ENCODE measurements at places on chromosomes 5 and 9. TPM values are rescaled to one million over a fixed set of nuclear protein-coding genes. Genes with fewer than 3 reads are reported as not detected.

DNA sequence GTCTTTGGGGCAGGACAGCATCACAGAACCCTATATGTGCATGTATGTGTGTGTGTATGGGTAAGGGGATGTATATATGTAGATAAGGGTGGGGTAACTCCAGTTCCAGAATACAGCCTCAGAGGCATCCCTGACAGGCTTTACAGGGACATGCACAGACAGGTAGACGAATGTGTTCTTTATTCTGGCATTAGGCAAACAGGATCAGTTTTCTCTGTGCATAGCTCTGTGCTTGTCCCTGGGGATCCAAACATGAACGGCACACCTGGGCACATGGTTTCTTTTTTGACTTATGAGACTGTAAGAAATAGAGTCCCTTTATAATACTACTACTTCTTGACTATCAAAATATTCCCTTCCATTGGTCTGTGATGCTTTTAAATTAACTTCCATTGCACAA lies 120.6 kb downstream of the TRIO start:
- no peak for DNase-seq
- no peaks in the 10 kb centered on the region for H3K27me3 ChIP-seq
- no peaks in the 10 kb centered on the region for H3K36me3 ChIP-seq
- H3K27ac ChIP-seq, result peak overlapping the region; percentile 93

Gene EQTN
- total RNA-seq, result not detected

GRCh38 chr9:29514336-29514735 lies 1941.1 kb upstream of the C9orf72 start:
- no peaks in the 10 kb centered on the region for H3K4me1 ChIP-seq
- no peak for DNase-seq
- no peaks in the 10 kb centered on the region for H3K27me3 ChIP-seq
- H3K36me3 ChIP-seq, result no peaks in the 10 kb centered on the region
- H3K27ac ChIP-seq, result no peak overlapping the region

- no peak overlapping the region for H3K4me3 ChIP-seq
- peaks cover under 1% of the 10 kb centered on the region for H3K4me1 ChIP-seq
- no peak overlapping the region for H3K27ac ChIP-seq
- no peaks in the 10 kb centered on the region for H3K36me3 ChIP-seq
- no peaks in the 10 kb centered on the region for H3K27me3 ChIP-seq
These were observed 108.4 kb upstream of the NREP start for GRCh38 chr5:111865356-111865755.

Gene PTPDC1
- total RNA-seq, result 17.0 TPM

DNA sequence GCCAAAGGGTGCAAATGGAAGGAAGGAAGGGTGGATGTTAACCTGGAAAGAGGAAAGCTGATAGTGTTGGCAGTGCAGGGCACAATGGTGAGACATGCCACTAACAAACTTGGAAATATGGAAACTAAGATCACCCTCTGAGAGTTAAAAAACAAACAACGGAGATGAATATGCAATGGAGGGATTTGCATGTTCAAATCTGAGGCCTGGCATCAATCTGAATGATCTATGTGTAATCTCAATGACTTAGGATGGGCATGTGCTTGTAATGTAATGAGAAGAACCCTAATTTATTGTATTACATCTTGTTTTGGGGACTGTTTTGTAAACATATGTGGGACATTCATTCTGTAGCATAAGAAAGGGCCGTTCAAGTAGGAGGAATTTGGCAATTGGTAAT lies 54.4 kb downstream of the GLRA1 start:
- no peak overlapping the region for H3K27ac ChIP-seq
- H3K4me3 ChIP-seq, result no peak overlapping the region
- peaks cover 9% of the 10 kb centered on the region for H3K4me1 ChIP-seq

DNA sequence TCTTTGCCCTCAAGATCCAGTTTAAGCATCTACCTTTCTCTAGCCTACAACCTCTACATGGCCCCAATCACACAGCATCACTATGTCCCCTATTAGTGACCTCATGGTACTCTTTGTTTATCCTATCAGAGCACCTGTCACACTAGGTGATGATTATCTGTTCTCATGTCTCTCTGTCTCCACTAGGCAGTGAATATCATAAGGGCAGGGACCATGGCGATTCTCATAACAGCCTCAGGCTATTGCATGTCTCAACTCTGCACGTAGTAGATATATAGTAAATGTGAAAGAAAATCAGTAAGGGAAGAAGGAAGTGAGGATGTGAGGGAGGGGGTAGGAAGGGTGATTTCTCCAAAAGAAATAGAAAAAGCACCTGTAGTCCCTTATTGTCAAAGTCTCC lies 311.0 kb downstream of the NSG2 start:
- H3K27ac ChIP-seq, result no peak overlapping the region
- H3K4me1 ChIP-seq, result no peaks in the 10 kb centered on the region
- no peaks in the 10 kb centered on the region for H3K36me3 ChIP-seq
- no peak overlapping the region for H3K4me3 ChIP-seq
- DNase-seq, result no peak
- H3K27me3 ChIP-seq, result no peaks in the 10 kb centered on the region

Gene TXNDC15
- total RNA-seq, result 87.2 TPM

DNA sequence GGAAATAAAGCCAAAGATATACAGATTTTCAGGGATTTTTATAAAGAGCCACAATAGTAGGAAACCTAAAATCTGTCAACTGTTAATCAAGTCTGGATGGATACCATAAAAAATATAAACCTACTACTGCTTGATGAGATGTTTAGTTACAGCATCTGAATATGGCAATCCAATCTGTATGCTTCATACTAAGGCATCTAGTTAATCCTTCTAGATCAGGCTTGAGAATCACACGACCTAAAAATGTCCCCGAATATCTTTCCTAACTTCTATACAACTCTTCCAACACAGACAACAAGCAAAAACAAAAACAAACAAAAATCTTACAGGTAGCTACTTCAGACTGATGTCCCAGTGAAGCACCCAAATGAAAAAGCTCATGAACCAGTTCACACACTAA lies 29.8 kb downstream of the SSBP2 start:
- H3K4me3 ChIP-seq, result no peak overlapping the region
- no peak overlapping the region for H3K27ac ChIP-seq
- DNase-seq, result no peak
- H3K27me3 ChIP-seq, result no peaks in the 10 kb centered on the region

DNA sequence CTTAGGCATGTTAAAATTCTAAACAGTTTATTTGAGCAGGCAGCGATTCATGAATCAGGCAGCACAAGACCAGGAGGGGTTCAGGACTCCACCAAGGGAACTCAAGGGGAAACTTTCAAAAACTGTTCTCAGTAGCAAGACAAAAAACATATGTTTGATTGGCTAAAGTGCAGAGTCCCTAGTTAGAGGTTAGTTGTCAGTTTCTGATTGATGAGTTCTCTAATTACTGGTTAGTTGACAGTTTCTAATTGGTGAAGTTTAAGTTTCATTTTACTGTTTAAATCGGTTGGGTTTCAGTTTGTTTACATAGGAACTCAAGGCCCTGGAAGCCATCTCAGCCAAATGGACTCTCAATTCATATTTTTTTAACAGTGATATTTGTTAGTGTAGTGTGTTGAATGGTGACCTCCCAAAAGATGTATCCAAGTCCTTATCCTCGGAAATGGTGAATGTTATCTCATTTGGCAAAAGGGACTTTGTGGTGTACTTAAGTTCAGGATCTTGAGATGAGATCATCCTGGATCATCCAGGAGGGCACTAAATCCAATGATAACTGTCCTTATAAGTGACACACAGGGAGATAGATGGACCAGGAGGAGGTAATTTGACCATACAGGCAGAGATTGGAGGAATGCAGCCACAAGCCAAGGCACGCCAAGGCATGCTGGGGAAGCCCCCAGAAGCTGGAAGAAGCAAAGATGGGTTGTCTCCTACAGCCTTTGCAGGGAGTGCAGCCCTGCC lies 219.2 kb upstream of the RAI14 start:
- H3K4me1 ChIP-seq, result peaks cover 2% of the 10 kb centered on the region
- no peak overlapping the region for H3K4me3 ChIP-seq
- DNase-seq, result no peak
- H3K27me3 ChIP-seq, result no peaks in the 10 kb centered on the region

Gene PCDHB12
- total RNA-seq, result 0.59 TPM

- no peaks in the 10 kb centered on the region for H3K27me3 ChIP-seq
- H3K4me3 ChIP-seq, result no peak overlapping the region
These were observed 65.4 kb upstream of the C9orf72 start for GRCh38 chr9:27638716-27639115.

DNA sequence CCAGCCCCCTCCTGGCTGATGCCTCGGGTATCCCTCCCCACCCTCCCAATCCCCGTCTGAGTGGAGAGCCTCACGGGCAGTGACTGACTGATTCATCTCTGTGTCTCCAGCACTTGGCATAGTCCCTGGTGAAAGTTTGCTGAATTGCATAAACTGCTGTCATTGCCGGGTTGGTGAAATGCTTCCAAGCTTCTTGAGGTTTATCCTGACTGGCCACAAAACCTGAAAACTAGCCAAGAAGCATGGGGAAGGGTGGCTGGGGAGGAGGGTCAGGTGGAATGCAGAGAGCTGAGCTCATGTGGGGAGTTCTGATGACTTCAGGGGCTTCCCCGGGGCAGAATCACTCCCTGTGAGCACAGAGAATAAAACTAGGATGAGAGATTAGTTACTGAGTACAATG lies 56.9 kb upstream of the GGTA1 start:
- peaks cover 37% of the 10 kb centered on the region for H3K4me1 ChIP-seq
- H3K27ac ChIP-seq, result no peak overlapping the region
- H3K27me3 ChIP-seq, result peaks cover 23% of the 10 kb centered on the region
- H3K4me3 ChIP-seq, result no peak overlapping the region
- DNase-seq, result peak; percentile 96

DNA sequence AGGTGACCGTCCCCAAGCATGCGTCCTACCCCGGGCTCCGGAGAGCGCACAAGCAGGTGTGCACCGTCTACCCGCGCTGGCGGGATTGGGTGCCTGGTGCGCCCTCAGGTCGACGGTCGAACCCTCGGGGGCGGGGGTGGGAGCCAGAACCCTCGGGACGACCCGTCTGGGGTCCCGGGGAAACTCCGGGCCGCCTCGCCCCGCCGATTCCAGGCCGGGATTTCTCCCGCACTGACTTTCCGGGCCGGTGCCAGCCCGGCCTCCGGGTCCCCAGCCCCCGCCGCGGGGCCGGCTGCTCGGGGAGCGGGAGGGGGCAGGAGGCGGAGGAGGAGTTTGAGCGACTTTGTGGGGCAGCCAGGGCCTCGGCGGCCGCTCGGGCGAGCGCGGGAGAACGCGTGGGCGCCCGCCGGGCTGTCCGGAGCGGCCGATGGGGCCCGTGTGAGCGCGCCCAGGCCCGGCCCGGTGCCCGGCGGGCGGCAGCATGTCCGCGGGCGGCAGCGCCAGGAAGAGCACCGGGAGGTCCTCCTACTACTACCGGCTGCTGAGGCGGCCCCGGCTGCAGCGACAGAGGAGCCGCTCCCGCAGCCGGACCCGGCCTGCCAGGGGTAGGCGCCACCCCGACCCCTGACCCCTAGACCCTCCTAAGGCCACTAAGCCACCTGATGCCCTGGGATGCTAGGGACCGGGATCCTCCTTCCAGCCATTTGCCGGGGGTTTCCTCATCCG lies at the start of gene DAB2IP:
TSS of gene DAB2IP (plus strand) at position 340 of the 726 bp plus-strand sequence. CDS start at position 482, 142 bp downstream.
- peaks cover 8% of the 10 kb centered on the region for H3K4me1 ChIP-seq
- peak within 1 kb of the TSS; percentile 57 for H3K4me3 ChIP-seq
- no peaks in the 10 kb centered on the region for H3K36me3 ChIP-seq
- no peak within 1 kb of the TSS for H3K27ac ChIP-seq
- DNase-seq, result peak; percentile 87

DNA sequence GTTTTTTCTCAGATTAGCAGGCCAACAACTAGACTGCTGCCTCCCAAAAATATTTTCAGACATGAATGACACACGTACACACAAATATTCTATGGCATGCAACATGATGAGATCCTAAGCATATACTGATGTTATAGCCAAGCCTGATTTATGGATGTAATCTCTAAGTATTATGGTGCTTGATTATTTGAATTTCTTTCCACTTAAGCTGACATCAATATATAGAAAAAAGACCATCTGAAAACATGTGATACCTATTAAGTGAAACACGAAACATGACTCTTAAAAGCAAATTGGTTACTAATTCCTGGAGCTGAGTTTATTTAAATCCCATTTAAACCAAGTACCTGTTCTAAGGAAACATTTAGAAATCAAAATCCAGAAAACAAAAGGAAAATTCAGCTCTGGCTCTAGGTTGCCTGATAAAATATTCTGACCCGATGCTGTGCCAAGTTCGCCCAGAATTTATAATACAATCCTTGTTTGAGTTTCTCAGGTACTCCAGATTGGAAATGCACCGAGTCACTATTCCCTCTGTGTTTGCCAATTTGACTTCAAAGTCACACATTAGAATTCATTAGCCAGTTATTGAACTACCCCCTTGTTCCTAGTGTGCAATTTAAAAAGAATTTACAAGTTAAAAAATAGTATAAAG lies 548.6 kb downstream of the CSNK1G3 start:
- H3K27me3 ChIP-seq, result no peaks in the 10 kb centered on the region
- DNase-seq, result no peak

- H3K4me3 ChIP-seq, result no peak overlapping the region
- H3K27ac ChIP-seq, result no peak overlapping the region
- no peaks in the 10 kb centered on the region for H3K4me1 ChIP-seq
- H3K36me3 ChIP-seq, result no peaks in the 10 kb centered on the region
These were observed 204.8 kb downstream of the SPATA31A6 start for GRCh38 chr9:42388146-42388690.

DNA sequence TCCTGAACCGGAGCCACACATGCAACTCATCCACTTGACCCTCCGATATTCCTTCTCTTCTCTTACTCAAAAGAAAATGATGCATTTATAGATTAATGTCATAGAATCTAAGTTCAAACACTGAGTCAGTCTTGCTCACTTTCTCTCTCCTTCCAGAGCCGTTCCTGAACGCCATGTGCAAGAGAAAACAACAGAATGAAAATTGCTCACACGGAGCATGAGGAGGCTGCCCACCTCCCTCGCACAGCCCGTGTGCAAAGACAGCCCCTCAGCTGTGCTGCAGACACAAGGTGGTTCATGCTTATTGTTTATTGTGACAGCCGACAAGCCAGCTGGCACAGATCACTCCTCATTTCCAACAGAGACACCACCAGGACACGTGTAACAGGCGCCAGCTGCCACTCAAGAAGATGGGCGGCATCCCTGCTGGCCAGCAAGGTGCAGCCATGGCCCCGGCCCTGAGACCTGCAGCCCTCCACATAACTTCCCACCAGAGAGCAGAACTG lies 290.8 kb downstream of the GLIS3 start:
- H3K27ac ChIP-seq, result no peak overlapping the region
- H3K27me3 ChIP-seq, result no peaks in the 10 kb centered on the region
- peak; percentile 87 for DNase-seq
- H3K36me3 ChIP-seq, result no peaks in the 10 kb centered on the region

Gene C5orf34
- total RNA-seq, result 3.8 TPM

GRCh38 chr5:111834926-111835599 lies 78.1 kb upstream of the NREP start:
- no peaks in the 10 kb centered on the region for H3K27me3 ChIP-seq
- no peak overlapping the region for H3K27ac ChIP-seq
- peaks cover 10% of the 10 kb centered on the region for H3K4me1 ChIP-seq
- H3K4me3 ChIP-seq, result no peak overlapping the region
- no peak for DNase-seq
- H3K36me3 ChIP-seq, result no peaks in the 10 kb centered on the region

DNA sequence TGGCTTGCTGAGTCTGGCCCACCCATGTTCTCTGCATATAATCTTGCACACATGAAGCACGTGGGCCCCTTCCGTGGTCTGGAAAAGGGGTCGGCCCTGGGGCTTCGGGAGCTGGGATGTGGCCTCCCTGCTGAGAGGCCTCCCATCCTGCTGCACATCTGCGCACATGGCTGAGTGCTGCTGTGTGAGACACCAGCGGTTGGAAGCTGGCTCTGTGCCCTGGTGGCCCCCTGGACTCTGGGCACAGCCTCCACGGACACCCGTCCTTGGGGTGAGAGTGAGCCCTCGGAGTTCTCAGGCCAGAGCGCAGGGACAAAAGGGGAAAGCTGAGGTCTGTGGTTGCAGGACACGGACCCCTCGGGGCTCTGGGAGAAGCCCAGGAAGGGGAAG lies 115.8 kb downstream of the RXRA start:
- peaks cover 19% of the 10 kb centered on the region for H3K4me1 ChIP-seq
- H3K4me3 ChIP-seq, result no peak overlapping the region
- H3K27me3 ChIP-seq, result no peaks in the 10 kb centered on the region
- DNase-seq, result no peak
- H3K27ac ChIP-seq, result no peak overlapping the region
- peaks cover 5% of the 10 kb centered on the region for H3K36me3 ChIP-seq
